ENCODE measurements at places on chromosomes 3 and 15. TPM values are rescaled to one million over a fixed set of nuclear protein-coding genes. Genes with fewer than 3 reads are reported as not detected.

The IREB2 gene
- 76.7 TPM for total RNA-seq

The TRIP4 gene
- 11.2 TPM for total RNA-seq

The ZNF80 gene
- total RNA-seq = 1.6 TPM

The SPG21 gene
- total RNA-seq = 25.1 TPM

The KIF23 gene
- total RNA-seq = 0.95 TPM

The APOD gene
- not detected for total RNA-seq

- DNase-seq = peak; percentile 73
Observed at GRCh38 chr3:44913868-44914468, 39.6 kb downstream of the TGM4 start.

GRCh38 chr3:16372362-16373292 lies 107.6 kb downstream of the OXNAD1 start:
- no peak for DNase-seq

DNA sequence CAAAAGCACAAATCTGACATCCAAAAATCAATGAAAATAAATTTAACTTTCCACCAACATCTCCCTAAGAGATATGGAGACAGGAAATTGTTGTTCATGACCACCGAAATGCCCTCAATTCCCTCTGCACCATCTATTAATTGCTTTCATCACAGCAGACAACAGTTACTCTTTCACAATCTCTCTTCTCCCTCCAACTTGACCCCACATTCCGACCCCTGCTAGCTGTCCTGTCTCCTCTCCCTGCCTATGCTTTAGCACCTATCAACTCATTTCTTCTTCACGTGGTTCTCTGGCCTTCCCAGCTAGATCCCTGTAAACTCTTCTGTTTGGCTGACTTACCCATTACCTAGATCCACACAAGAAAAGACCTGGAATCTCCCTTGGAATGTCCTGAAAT lies 173.9 kb upstream of the ADAMTS9 start:
- no peak for DNase-seq

- no peak for DNase-seq
Observed at GRCh38 chr3:156668073-156668763, 6.2 kb upstream of the TIPARP start.

GRCh38 chr15:56817321-56818080 lies 84.2 kb upstream of the ZNF280D start:
- DNase-seq = no peak

- no peak for DNase-seq
Observed at GRCh38 chr3:52121813-52122212, 32.4 kb downstream of the POC1A start.

- no peak for DNase-seq
Observed at GRCh38 chr3:120071259-120071658, 23.0 kb downstream of the GSK3B start.

GRCh38 chr15:85335193-85335942 lies 45.0 kb upstream of the AKAP13 start:
- DNase-seq = no peak
